WTC11 (cell line): ENCODE measurements at places on chromosomes 12 and 14.
A peak's percentile ranks its signal among the peaks of the same experiment; 100 is the strongest.

DNA sequence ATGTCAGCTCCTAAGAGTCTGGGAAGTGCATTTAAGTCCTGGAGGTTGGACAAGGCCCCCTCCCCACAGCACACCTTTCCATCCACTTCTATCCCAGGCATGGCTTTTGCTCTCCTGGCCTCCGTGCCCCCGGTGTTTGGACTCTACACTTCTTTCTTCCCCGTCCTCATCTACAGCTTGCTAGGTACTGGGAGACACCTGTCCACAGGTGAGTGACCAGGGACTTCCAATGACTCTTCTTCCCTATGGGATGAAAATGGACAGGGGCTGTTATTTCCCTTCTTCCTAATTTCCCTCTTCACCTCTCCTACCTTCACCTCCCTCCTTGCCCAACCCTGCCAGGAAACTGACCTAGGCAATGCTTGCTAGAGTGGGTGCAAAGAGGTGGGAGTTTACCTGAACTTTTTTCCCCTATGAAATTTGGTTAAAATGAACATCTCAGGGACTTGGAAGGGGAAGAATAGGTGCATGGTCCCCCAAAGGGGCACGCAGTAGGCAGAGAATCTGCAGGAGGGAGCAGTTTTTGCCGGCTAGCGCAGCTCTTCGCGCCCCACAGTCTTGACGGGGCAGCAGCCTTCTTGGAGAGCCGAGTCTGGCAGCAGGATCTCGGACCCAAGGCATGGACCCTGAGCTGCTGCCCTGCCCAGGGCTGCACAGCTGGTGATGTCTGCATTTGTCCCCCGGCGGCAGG, 9.2 kb downstream of the ARHGEF25 start:
- H3K4me1 ChIP-seq = peaks cover 24% of the 10 kb centered on the region
- peaks cover 100% of the 10 kb centered on the region for H3K27me3 ChIP-seq
- peak overlapping the region; percentile 78 for H3K4me3 ChIP-seq
- no peak overlapping the region for H3K27ac ChIP-seq
- H3K36me3 ChIP-seq = peaks cover 2% of the 10 kb centered on the region; the same call in 1 of the 2 replicates

- H3K27me3 ChIP-seq = no peaks in the 10 kb centered on the region
- DNase-seq = no peak
- H3K4me3 ChIP-seq = no peak overlapping the region
- no peak overlapping the region for H3K27ac ChIP-seq
- H3K4me1 ChIP-seq = peaks cover 21% of the 10 kb centered on the region
Measured at GRCh38 chr12:18939051-18939450, 190.5 kb upstream of the PLEKHA5 start.

GRCh38 chr14:53011053-53011462, 60.2 kb upstream of the FERMT2 start:
- peak overlapping the region; percentile 24; the same call in 1 of the 2 replicates for H3K27ac ChIP-seq
- H3K36me3 ChIP-seq = peaks cover 5% of the 10 kb centered on the region
- H3K4me1 ChIP-seq = peaks cover 26% of the 10 kb centered on the region
- H3K4me3 ChIP-seq = no peak overlapping the region
- DNase-seq = peak; percentile 22

DNA sequence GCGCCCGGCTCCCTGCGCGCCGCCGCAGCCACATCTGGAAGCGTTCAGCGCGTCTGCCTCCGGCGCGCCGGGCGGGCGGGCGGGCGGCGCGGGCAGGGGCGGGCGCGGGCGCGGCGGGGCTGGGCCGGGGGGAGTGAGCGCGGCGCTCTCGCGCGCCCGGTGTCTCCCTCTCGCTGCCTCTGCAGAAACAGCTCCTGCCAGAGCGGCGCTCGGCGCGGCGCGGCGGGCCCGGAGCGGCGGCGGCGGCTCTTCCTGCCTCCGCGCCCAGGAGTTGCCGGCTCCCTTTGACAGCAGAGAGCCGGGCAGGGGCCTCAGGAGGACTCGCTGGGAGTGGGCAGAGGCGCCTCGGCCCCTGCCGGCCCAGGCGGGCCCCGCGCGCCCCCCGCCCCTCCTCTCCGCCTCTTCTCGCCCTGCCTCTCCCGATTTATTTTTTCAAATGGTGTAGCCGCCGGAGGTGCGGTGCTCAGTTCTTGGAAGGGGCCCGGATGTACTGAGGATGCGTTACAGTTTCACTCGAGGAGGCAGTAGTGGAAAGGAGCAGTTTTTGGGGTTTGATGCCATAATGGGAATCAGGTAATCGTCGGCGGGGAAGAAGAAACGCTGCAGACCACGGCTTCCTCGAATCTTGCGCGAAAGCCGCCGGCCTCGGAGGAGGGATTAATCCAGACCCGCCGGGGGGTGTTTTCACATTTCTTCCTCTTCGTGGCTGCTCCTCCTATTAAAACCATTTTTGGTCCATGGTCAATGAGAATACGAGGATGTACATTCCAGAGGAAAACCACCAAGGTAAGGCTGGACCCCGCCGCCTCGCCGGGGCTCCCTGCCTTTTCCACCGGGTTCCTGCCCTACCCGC, at the start of gene CACNA1C:
TSS of gene CACNA1C (plus strand) at position 162 of the 853 bp plus-strand sequence. CDS start at position 738, 576 bp downstream.
- peak within 1 kb of the TSS; percentile 86 for H3K4me3 ChIP-seq
- peaks cover 52% of the 10 kb centered on the region for H3K4me1 ChIP-seq
- no peaks in the 10 kb centered on the region for H3K36me3 ChIP-seq

DNA sequence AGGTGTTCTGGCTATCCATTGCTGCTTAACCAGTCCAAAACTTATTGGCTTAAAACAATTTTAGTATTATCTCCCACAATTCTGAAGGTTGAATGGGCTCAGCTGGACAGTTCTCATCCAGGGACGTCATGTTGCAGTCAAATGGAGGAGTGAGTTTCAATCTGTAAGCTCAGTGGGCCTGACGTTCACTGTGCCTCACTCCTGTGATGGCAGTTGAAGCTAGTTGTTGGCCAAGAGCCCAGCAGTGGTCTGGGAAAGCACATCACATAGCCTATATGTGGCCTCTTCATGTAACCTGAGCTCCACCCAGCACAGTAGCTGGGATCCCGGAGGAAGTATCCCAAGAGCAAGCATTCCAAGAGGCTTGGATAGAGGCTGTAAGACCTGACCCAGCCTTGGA, 40.6 kb upstream of the CDKN3 start:
- H3K36me3 ChIP-seq = peaks cover 25% of the 10 kb centered on the region
- peak overlapping the region; percentile 32; the same call in 1 of the 2 replicates for H3K27ac ChIP-seq

- H3K27me3 ChIP-seq = peaks cover 5% of the 10 kb centered on the region; the same call in 1 of the 2 replicates
- no peak overlapping the region for H3K27ac ChIP-seq
- no peaks in the 10 kb centered on the region for H3K36me3 ChIP-seq
- no peak overlapping the region for H3K4me3 ChIP-seq
Measured at GRCh38 chr14:51868405-51868804, 8.0 kb downstream of the GNG2 start.
